ENCODE measurements at places on chromosomes 2 and 18.

GRCh38 chr2:138079976-138080375 is 115.7 kb downstream of the HNMT start:
- DNase-seq = no peak

DNA sequence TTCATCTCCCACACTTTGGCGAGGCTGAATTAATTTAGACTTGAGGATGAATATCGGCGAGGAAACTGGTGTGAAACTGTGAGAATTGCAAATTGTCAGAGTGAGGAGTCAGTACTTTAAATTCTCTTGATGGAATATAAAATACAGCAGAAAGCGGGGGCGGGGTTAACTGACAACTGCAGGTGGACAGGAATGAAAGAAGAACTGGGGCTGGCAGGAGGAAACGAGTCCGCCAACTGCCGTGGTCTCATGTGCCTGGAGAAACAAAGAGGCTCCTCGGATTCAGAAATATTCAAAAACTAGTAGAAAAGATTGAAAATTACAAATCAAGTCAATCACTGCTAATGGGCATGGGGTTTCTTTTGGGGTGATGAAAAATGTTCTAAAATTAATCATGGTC is 44.3 kb downstream of the MOGAT1 start:
- DNase-seq = no peak

DNA sequence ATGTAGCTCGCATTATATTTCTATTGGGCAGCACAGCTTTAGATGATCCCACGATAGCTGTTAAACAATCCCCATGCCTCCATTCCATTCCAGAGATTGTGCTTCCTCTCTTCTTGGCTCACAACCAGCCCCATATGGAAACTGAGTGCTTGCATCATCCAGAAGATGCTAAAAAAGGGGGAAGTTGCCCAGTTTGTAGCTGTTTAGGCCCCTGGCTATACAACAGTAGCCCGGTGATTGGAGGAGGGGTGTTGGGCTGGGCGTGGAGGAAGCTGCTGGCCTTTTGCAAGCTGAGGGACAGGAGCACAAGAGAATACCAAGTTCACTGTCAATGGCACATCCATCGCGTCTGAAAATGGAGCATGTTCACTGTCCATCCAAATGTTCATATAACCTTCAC is 360.2 kb downstream of the ALK start:
- DNase-seq = no peak

DNA sequence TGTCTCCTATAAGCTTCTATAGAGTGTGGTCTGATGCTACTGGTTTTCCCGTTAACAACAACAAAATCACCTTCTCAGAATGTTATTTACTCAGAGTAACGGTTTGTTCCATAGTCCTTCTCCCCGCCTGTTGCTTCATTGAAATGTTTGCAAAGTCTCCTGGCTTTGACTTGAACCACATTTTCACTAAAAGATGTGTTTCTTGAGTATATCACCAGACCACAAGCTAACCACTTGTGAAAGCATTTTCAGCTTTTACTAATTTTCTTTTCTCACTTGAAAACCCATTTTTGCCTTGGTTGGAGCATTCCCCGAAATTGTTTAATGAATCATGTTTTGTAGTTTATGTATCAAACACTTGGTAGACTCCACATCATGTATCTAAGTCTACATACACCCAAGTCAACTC is 121.2 kb downstream of the DPP4 start:
- DNase-seq = no peak

DNA sequence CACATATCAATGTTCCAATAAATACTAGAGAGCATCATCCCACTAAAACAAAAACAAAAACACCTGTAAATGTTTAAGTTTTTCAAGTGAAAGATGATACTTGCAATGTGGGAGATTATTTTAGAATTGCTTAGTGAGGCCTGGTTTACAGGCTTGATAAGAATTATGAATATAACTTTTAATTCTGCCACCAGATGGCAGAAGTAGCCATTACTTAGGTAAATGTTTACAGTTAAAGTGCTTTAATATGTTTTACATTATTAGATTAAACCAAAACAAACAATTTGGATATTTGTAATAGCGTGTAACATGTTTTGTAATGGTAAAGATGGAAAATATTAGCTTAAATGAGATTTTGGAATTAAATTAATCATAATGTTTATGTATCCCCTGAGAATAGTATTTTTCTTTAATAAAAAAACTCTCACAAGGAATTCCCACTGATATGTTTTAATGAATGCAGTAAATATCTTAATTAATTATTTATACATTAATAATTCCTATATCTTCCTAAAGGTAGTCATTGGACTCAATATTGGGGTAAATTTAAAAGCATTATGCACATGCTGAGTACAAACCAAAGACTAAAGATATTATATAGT is 522.0 kb downstream of the SPAG16 start:
- peak; percentile 13 for DNase-seq

DNA sequence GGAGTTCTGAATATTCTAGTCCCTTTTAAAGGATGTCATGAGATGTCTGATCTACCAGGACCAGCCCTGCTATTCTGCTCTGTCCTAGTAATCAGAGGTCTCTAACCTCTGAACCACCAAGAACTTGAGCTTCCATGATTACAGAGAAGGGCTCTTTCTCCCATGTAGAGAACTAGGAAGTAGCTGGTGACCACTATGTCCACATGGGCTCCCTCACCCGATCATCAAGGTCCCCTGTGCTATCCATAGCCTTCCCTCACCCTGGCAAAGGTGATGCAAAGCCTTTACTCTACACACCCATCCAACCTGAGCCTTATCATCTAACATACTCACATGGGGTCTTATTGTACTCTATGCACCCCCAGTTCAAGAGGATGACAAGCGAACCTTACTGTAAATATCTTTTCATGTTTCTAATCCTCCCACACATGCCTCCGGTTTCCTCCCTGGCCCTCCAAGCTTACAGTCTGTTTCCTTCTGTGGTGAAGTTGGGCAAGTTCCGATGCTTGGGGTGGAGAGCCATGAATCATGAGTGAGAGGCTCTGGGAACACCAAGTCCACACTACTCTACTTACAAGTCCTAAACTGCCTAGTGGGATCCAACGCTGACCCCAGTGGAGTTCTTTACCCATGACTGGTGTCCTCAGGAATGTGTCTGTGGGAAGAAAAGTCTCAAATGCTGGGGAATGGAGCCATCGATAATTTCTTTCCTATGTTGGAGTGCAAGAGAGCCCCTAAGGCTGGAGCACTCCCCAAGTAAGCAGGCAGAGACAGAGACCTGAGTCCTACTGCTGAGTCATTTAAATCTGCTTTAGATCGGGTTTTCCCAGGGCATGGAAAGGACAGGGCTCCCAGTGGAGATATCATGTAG is 73.3 kb upstream of the KLF7 start:
- DNase-seq = peak; percentile 96

GRCh38 chr2:20972792-20973565 is 70.9 kb downstream of the APOB start:
- DNase-seq = no peak

DNA sequence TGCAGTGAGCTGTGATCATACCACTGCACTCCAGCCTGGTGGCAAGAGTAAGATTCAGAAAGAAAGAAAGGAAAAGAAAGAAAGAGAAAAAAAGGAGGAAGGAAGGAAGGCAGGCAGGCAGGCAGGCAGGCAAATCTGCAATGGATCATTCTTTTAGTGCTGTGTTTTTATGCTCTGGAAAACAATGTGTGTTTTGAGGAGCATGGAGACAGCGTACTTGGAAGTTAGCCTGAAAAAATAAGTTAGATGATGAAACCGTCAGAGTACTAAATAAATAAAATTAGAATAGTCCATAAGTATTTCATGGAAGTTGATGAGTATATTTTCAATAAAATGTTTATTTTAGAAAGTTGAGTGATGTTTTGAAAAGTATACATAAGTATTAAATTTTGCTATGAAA is 366.4 kb upstream of the CDH20 start:
- no peak for DNase-seq
